ENCODE measurements at places on chromosomes 1 and 21.

GRCh38 chr21:33261635-33262034 is 4.5 kb upstream of the IL10RB start:
- no peak for DNase-seq

DNA sequence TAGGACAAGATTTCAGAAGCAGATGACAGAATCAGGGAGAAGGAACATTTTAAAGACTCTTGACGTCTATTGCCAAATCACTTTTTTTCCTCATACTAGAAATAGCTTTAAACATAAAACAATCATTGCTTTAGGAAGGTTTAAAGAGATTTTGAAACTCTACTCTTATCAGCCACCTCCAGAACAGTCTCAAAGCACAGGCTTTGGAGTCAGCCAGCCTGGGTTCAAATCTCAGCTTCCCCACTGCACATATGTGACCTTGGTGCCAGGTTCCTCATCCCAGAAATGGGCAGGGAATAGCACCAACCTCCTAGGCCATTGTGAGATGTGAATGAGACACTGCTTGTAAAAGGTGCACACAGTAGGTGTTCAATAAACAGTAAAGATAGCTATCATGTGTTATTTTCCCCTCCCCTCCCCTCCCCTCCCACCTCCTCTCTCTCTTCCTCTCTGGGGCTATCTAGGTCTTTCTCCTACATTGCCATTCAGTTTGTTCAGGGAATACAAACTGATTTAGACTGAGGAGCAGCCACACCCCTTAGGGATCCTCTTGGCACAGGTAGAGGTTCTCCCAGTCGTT is 20.6 kb downstream of the SPOCD1 start:
- no peak for DNase-seq

DNA sequence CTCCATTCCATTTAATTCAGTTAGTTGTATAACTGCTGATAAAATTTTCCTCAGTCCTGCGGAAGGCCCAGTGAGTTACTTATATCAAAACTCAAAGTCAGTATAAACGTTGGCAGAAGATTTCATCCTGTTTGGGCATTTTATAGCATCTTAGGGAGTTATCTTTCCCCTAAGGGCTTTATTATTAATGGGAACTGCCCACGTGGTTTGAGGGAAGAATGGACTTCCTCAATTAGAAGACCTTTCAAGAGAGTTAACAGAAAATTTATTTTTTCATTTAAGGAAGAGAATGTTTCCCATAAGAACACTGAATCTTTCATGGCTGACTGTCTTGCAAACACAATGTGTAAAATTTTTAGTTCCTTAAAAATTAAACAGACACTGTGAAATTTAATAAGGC is 400.1 kb downstream of the NEGR1 start:
- no peak for DNase-seq

DNA sequence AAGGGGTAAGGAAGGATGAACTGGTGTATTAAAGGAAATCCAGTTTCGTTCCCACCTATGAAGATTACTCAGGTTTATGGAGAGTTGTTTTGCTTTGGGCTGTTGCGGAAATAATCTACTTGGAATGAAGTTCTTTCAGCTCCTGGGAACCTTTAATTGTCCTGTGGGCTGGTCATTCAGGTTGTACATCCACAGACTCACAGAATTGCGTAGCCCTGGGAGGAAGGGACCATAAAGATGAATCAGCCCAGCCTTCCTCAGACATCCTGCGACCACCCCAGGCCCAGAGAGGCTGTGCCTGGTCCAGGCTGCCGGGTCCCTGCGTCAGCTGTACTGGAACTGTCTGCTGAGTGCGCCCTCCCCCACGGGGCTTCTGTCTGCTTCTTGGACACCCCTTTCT is 72.7 kb downstream of the GALNT2 start:
- no peak for DNase-seq

GRCh38 chr1:151494741-151495281 is 16.4 kb upstream of the CGN start:
- no peak for DNase-seq

DNA sequence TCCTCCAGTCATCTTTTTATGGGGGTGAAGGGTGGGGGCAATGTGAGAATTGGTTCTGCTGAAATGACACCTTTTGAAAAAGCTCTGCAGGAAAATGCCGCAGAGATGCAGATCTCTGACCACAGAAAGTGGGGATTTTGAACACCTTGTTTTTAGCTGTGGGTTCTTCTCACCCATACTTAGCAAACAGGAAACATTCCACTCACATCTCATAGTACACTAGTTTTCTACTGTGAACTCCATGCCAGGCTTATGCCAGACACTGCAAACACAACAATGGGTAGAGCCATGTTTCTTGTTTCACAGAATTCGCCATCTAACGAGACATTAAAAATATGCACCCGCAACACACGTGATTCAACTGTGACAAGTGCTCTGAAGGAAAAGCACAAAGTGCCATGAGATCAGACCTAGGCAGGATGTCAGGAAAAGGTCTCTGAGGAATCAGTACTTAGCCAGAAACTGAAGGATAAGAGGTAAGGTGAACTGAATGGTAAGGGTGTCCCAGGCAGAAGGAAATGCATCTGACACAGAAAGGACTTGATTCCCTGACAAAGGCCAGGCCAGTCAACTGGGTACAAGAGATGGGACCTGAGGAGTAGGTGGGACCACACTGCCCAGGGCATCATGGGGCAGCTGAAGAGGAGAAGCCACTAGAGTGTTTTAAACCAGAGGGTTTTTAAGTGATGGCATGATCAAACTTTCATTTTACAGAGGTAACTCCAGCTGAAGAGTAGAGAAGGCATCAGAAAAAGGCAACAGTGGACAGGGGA is 83.8 kb upstream of the JAK1 start:
- no peak for DNase-seq

- no peak for DNase-seq
Measured at GRCh38 chr1:208211921-208212843, 32.0 kb downstream of the PLXNA2 start.

DNA sequence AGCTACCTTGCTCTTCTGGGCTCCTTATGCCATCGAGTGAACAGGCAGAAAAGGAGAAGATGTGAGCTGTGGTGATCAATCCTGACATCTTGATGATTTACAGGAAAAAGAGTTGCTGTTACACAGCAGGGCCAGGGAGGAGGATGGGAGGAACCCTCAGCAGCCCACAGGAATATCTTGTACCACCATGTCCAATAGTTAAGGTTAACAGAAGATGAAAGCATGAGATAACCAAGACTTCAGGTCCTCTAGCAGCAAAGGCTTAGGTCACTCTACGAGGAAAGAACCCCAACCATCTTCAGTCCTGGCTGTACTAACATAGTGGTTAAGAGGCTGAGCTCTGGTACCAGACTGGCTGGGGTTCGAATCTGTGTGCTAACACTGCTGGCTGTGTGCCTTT is 12.1 kb upstream of the SELENBP1 start:
- DNase-seq: no peak

- DNase-seq: no peak
Measured at GRCh38 chr1:52182874-52183400, 41.0 kb downstream of the ZFYVE9 start.

- DNase-seq: no peak
Measured at GRCh38 chr1:231799363-231799986, 172.9 kb downstream of the DISC1 start.

DNA sequence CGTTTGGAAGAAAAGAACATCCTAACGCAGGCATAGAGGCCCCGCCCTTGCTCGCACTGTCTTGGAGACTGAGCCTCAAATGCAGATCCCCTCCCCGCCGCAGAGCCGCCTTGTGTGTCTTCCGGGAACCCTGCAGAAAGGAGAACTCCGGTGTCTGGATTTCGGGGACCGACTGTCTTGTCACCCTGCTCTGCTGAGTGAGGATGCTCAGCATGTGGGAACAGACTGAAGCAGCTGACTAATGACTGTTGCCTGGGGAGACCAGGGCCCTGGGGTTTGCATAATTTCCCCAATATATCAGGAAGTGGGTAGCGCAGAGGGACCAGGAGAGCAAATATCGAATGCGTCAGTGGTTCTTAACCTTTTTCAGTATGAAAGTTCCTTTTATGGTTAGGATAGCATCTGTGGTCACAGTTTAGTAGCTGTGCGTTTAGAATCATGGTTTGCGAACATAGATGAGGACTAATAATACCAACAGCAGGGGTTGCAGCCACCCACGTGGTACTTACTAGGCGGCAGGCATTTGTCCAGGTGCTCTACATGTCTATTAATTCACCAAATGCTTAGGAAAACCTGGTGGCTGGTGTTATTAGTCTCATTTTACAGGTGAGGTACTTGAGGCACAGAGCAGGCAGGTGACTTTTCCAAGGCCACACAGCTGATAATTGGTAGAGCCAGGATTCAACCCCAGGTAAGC is 14.3 kb downstream of the GPR137B start:
- peak; percentile 80 for DNase-seq
